Memory B cell (primary cell): ENCODE measurements at places on chromosomes 13 and 19.

DNA sequence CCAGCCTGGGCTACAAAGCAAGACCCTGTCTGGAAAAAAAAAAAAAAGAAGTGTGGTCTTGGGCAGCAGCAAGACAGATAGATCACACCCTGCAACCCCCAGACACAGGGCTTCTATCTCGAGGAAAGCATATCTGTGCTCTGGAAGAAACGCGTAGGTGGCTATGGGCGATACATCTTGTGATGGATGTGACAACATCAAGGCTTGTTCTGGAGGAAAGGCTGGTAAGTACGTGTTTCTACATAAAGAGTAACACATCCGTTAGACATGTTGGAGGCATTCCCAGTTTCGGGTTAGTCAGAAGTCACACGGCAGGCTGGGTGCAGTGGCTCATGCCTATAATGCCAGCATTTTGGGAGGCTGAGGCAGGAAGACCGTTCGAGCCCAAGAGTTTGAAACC lies 6.6 kb upstream of the DHDH start:
- H3K36me3 ChIP-seq, result peaks cover 6% of the 10 kb centered on the region
- no peak for DNase-seq
- peaks cover under 1% of the 10 kb centered on the region for H3K27me3 ChIP-seq
- no peaks in the 10 kb centered on the region for H3K4me1 ChIP-seq

DNA sequence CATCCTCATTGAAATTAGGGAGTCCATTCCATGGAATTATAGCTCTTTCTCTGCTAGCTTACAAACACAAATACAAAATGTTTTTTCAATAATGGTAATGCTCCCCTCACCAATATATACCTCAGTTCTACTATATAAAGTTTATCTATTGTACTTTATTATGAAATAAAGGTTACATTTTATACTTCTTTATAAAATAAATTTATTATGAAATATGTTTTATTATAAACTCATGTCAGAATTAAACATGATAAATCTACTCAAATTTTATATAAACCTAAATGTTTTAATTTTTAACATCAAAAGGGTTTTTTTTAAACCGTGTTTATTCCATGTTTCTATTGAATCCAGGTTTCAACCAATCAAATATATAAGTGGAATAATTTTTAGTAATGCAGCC lies 646.1 kb upstream of the PCDH20 start:
- no peaks in the 10 kb centered on the region for H3K36me3 ChIP-seq
- no peak overlapping the region for H3K4me3 ChIP-seq
- no peaks in the 10 kb centered on the region for H3K27me3 ChIP-seq
- DNase-seq, result no peak
- no peaks in the 10 kb centered on the region for H3K4me1 ChIP-seq
- H3K27ac ChIP-seq, result no peak overlapping the region

DNA sequence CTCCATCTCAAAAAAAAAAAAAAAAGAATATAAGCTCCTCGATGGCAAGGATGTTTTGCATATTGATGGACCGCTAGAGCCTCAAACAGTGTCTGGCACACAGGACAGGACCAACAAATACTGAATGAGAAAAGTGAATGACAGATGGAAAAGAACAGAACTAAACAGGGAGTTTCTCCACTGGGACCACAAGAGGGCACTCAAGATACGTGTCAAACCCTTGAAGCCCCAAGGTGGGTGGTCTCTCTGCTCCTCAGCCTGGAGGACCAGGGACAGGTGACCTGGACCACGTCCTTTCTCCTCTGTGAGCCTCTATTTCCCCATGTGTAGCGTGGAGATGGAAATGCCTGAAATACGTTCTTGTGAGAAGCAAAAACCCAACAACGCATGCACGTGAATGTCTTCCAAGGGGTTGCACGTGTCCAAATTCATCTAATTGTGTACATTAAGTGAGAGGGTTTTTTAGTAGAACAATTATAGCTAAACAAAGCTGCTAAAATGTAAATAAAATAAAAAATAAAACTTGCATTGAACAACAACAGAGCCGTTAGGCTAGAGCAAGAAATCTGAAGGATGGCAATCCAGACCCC lies 5.7 kb upstream of the CDC42EP5 start:
- H3K4me3 ChIP-seq, result no peak overlapping the region
- H3K36me3 ChIP-seq, result no peaks in the 10 kb centered on the region
- peaks cover 15% of the 10 kb centered on the region for H3K4me1 ChIP-seq
- DNase-seq, result no peak

GRCh38 chr19:47227352-47228167 lies 3.4 kb downstream of the BBC3 start:
- H3K36me3 ChIP-seq, result no peaks in the 10 kb centered on the region
- DNase-seq, result peak; percentile 44
- peak overlapping the region; percentile 80 for H3K4me3 ChIP-seq
- no peaks in the 10 kb centered on the region for H3K27me3 ChIP-seq
- H3K4me1 ChIP-seq, result peaks cover 14% of the 10 kb centered on the region

DNA sequence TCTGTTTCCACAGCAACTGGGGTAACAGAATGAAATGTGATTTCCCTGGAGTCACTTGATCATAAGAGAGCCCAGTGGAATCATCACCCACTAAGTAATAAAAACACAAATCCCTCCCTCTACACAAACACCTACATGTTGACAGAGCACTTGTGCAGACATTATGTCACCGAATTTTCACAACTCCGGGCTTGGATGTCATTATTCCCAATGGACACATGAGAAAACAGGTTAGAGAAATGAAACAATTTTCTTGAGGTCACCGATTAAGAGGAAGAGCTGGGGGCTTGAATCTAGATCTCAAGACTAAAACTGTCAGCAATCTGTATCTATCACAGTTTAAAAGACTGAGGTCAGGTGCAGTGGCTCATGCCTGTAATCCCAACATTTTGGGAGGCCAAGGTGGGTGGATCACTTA lies 3.1 kb downstream of the XRCC1 start:
- peak overlapping the region; percentile 17 for H3K27ac ChIP-seq
- DNase-seq, result no peak
- peaks cover 24% of the 10 kb centered on the region for H3K4me1 ChIP-seq

DNA sequence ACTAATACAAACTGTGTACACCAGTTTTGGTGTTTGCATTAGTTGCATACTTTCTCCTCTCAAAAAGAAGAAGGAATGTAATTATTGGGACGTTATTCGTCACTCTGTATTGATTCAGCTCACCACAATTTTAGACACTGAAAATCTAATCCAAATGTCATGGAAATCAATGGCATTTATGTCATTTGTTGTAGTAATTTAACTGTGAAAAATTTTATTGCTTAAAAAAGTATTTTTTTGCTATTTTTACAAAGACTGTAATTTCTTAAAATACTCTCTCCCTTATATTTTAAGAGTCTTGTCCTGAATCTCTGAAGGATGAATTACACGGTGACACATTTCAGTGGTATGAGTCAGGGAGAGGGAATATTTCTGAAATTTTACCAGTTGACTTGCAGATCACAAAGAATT lies 2117.6 kb downstream of the PCDH9 start:
- H3K27ac ChIP-seq, result no peak overlapping the region
- H3K4me3 ChIP-seq, result no peak overlapping the region
- no peaks in the 10 kb centered on the region for H3K36me3 ChIP-seq
- DNase-seq, result no peak
- no peaks in the 10 kb centered on the region for H3K4me1 ChIP-seq

DNA sequence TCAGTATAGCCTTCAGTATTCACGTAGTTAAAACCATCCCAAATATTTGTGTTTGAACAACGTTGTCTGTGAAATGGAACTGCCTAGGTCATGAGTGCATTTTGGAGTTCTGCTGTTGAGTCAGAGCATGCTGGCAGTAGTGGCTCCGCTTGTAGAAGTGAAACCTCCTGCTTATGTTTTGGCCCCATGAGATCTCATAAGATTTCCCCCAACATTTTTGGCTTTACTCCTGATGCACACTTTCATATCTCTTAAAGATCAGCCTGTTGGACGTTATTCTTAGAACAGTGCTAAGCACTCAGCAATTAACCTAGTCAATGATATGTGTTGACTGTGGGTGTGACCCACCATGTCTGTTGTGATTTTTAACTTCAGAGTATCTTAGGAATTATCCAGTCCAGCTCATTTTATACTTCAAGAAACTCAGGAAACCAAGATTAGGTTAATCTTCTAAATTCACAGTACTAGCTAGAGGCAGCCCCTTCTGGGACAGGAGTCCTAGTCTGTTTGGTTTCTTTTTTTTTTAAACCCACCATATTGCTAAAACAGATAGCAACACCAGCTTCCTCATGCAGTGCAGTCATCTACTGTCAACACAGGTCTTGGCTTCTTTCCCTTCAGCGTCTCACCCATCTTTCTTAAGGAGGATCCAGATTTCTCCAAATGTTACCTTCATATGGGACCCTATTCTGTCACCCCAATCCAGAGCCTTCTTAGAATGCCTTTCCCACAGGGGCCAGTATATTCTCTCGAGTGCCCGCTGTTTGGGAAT lies 26.2 kb downstream of the RAP2A start:
- H3K27me3 ChIP-seq, result no peaks in the 10 kb centered on the region
- peaks cover 13% of the 10 kb centered on the region for H3K36me3 ChIP-seq
- H3K27ac ChIP-seq, result peak overlapping the region; percentile 70

GRCh38 chr13:100825557-100825956 lies 151.0 kb upstream of the TMTC4 start:
- no peaks in the 10 kb centered on the region for H3K36me3 ChIP-seq
- no peak overlapping the region for H3K4me3 ChIP-seq
- H3K4me1 ChIP-seq, result no peaks in the 10 kb centered on the region
- H3K27me3 ChIP-seq, result no peaks in the 10 kb centered on the region
- DNase-seq, result no peak

- no peaks in the 10 kb centered on the region for H3K27me3 ChIP-seq
- H3K4me1 ChIP-seq, result peaks cover 53% of the 10 kb centered on the region
- DNase-seq, result no peak
- peaks cover 4% of the 10 kb centered on the region for H3K36me3 ChIP-seq
- peak overlapping the region; percentile 59 for H3K4me3 ChIP-seq
- peak overlapping the region; percentile 55 for H3K27ac ChIP-seq
These were observed 9.8 kb upstream of the LILRB1 start for GRCh38 chr19:54620464-54620863.

GRCh38 chr19:3284759-3285646 lies 60.5 kb downstream of the CELF5 start:
- H3K27me3 ChIP-seq, result peaks cover 28% of the 10 kb centered on the region
- no peak overlapping the region for H3K27ac ChIP-seq
- H3K4me3 ChIP-seq, result no peak overlapping the region
- H3K4me1 ChIP-seq, result peaks cover 4% of the 10 kb centered on the region
- peak; percentile 40 for DNase-seq

GRCh38 chr19:13981467-13981866 lies 24.7 kb downstream of the RFX1 start:
- peaks cover 2% of the 10 kb centered on the region for H3K36me3 ChIP-seq
- peaks cover 34% of the 10 kb centered on the region for H3K4me1 ChIP-seq
- no peak for DNase-seq
- no peaks in the 10 kb centered on the region for H3K27me3 ChIP-seq
- H3K4me3 ChIP-seq, result peak overlapping the region; percentile 62
- H3K27ac ChIP-seq, result peak overlapping the region; percentile 70

DNA sequence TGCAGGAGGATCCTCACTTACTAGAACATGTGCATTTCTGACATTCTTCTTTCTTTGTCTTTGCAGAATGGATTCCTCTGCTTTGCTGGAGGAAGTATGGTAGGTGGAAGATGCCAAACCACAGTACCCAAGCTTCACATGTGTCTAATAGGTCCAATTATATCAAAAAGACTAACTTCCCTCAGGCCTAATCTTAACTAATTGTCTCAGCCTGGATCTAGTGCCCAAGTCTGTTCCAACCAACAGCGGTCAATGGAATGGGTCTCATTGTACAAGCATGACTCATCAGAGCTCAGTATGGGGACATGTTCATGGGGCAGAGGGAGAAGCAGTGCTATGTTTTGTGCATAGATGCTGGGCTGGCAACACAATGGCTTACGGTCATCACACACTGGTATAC lies 81.6 kb upstream of the CSNK1A1L start:
- no peaks in the 10 kb centered on the region for H3K27me3 ChIP-seq
- H3K4me1 ChIP-seq, result no peaks in the 10 kb centered on the region
- no peak overlapping the region for H3K4me3 ChIP-seq
- no peaks in the 10 kb centered on the region for H3K36me3 ChIP-seq
- DNase-seq, result no peak
- no peak overlapping the region for H3K27ac ChIP-seq

DNA sequence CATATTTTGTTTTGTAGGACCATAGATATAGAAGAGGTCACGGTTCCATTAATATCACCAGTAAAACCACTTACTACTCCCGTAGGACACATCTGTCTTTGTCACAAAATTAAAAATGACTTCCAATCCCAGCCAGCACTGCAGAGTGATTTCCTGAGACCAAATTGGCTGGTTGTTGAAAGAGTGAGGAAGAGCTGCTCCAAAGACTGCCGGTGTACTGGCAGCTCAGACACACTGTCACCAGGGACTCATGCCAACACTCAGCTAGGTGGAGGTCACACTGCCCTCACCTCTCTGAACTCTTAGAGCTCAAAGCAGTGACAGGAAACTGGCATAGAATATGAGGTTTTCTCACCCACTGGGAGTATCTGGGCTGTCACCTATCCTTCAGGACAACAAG lies 52.1 kb downstream of the FLT1 start:
- no peak overlapping the region for H3K27ac ChIP-seq
- DNase-seq, result no peak
- peaks cover 2% of the 10 kb centered on the region for H3K36me3 ChIP-seq
- H3K4me1 ChIP-seq, result no peaks in the 10 kb centered on the region
- no peak overlapping the region for H3K4me3 ChIP-seq

DNA sequence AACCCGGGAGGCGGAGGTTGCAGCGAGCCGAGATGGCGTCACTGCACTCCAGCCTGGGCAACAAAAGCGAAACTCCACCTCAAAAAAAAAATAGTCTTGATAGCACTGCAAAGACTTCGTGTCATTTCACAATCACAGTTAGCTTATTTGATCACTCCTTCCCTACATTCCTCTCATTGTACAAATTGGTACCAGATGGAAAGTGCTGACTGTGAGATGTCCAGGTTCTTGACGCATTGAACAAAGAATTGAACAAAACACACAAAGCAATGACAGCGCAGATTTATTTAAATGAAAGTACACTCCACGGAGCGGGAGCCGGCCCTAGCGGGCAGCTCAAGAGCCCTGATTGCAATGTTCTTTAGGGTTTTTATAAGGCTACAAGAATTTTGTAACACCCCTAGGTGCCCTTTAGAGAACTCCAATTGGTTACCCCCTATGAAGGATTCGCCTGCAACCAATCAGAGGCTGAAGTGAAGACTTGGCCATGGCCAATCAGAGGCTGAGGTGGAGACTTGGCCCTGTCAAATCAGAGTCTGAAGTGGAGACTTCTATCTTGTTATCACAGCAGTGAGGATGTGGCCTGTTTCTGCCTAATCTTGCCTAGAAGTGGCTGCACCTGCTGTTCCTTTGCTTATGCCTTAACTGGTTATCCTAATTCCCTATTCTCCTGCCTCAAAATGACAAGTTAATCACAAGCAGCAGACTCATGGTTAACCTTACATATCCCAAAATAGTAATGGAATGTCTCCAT lies 16.7 kb downstream of the ZNF556 start:
- H3K27ac ChIP-seq, result no peak overlapping the region
- H3K36me3 ChIP-seq, result no peaks in the 10 kb centered on the region
- DNase-seq, result no peak
- no peaks in the 10 kb centered on the region for H3K27me3 ChIP-seq
- H3K4me1 ChIP-seq, result peaks cover 5% of the 10 kb centered on the region
- H3K4me3 ChIP-seq, result no peak overlapping the region
